GM19239 (cell line): ENCODE measurements at places on chromosomes 12 and 14.

DNA sequence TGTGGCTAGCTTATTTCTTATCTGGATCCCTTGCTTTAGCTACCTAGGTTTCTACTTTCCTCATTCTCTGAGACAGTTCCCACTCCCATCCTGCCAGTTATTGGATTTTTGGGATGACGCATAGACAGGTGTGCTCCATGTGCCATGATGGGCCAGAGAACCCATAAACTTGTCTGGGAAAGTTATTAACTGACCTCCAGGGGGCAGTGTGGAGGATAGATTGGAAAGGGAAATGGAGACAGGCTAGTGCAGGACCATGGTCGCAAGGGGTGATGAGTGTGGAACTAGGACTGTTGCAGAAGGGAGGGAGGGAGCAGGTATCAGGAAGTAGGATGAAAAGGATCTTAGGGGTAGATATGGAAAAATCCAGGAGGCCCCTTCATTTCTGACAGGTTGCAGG is 80.3 kb downstream of the ESRRB start:
- peak; percentile 56 for DNase-seq

DNA sequence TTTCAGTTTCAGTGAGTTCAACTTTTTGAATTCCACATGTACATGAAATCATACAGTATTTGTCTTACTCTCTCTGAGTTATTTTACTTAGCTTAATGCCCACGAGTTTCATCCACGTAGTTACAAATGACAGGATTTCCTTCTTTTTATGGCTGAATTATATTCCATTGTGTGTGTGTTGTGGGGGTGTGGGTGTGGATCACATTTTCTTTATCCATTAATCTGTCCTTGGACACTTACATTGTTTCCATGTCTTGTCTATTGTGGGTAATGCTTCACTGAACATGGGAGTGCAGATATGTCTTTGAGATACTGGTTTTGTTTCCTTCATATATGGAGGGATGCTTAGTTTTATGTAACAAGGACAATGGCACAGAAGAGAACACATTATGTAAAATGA is 63.5 kb upstream of the TMTC1 start:
- no peak for DNase-seq

GRCh38 chr14:52706286-52706685 is 714 bp upstream of the PSMC6 start:
- no peak for DNase-seq

DNA sequence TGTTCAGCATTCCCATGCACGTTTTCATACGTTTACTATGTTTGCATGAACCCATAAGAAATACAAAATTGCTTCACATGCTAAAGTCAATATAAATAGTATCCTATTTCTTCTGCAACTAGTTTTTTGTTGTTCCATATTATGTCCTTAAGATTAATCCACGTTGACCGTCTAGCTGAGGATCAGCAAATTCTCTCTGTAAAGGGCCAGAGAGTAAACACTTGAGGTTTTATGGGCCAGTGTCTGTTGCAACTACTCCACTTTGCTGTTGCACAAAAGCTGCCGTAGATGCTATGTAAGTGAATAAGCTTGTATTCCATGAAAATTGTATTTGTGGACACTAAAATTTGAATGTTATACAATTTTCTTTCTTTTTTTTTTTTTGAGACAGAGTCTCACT is 21.1 kb upstream of the PITPNM2 start:
- no peak for DNase-seq

DNA sequence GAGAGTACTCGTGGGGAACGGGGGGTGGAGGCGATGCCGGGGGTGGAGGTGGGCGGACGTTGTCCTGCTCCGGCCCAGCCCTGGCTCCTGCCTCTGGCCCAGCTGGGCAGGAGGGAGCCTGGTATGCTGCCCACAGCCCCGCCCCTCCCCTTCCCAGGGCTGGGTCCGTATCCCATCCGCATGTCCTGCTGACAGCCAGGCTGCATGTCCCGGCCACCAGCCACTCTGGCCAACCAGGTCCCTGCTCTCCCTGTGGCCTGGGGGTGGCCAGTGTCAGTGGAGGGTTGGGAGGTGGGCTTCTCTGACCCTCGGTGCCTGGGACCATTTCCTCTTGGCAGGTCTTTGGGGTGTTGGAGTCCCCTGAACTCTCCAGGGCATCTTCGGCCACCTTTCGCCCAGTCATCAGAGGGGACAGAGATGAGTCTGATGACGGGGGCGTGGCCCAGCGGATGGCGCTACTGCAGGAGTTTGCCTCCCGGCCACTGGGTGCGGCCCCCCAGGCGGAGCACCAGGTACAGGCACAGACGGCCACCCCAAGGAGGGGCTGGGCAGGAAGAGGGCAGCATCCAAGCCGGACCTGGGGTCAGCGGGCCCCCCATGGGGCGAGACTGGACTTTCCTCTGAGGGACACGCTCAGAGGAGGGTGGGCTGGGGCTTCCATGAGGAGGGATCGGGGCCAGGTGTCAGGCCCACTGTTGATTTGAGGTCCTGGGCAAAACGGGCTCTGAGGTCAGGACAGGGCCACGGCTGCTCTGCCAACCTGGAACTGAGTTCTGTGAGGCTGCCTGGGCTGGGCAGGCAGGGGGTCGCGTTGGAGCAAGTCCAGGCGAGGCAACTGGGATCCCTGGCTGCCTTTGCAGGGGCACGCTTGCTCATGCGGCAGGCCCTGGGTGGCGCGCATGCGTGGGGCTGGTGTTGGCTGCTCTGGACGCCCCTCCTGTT is 20.2 kb downstream of the CEP170B start:
- DNase-seq = no peak

GRCh38 chr14:90837355-90837754 is 21.1 kb upstream of the TTC7B start:
- no peak for DNase-seq
